ENCODE measurements at places on chromosomes 5 and 9.

DNA sequence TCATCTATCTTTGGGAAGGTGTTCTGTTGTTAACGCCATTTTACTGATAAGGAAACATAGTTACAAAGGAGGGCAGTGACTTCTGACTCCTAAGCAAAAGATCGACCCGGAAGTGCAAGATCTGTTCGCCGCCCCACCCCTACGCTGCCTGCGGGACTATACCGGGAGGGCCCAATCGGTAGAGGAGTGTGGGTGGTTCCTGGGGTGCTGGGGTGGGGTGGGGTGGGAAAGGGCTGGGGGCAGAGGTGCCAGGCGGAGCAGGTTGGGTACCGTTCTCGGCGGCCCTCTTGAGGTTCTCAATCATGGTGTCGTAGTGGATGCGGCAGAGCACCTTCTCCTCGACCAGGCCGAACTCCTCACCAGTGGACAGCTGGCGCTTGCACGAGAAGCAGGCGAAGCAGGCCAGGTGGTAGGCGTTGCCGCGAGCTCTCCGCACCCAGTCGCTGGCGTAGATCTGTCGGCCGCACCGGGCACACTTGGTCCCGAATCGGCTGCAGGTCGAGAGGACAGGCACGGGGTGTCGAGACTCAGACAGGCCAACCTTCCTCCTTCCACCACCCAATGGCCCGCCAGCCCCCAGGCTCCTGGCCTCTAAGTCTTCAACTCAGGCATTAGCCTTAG lies 11.8 kb downstream of the LHX6 start:
- no peak for DNase-seq

GRCh38 chr9:133845440-133845839 lies 107.3 kb upstream of the SARDH start:
- no peak for DNase-seq

DNA sequence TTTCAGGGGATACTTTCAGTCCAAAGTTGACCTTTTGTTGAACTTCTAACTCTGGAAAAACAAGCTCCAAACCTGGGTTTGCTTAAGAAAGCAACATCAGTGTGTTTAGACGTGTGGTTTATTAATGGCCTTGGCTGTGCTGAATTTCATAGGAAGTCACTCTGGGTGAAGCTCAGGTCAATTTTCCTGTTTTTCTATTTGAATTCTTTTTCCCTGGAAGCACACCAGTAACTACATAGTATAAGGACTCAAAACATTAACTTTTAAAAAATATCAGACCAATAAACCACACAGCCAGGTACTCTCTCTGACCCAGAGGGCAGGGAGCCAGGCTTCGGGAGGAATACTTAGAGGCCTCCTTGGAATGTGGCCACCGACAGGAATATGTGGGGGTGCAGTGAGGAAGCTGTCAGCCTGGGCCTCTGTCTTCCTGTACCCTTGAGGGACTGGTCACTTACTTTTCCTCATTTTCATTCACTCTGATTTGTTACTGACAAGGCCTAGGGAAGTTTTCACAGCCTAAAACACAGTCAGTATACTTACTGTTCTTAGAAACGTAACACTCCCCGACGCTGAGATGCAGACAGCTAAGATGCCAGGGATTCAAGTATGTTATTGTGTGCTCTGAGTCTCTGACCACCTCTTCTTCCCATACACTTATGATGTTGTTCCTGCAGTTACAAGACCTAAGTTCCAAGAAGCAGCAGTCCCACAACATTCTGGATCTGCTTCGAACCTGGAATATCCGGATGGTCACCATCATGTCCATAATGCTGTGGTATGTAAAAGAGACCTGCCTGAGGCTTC lies 18.9 kb downstream of the SLC22A5 start:
- DNase-seq: no peak

DNA sequence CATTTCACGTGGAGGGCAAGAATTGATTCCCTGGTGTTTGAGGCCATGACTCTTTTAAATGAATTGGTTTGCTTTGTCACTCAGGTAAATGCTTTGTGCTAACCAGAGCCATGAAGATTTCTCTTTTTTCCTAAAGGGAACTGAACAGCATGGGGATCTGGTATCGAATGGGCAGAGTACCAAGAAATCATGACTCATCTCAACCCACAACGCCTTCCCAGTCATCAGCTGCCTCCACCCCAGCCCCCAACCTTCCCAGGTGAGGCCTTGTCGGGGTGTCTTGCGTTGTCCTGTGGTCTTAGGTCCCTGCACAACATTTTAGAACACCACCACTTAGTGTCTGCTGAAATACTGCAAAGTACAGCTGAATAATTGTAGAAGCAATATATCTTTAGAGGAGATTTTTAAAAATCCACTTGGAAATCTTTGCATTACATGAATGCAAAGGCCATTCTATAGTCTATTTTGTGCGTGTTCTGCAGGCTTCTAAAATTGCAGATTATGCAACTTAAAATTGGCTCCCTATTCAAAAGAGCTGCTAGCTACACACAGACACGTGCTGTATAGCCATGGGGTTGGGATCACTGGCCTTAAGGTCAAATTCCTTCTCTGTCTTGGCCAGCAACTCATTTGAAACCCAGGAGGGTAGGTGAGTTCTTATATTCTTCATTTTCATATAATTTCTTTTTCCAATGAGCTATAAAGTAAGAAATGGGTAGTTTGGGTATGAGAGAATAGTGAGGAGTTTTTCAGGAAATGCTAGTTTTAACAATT lies 69.0 kb downstream of the MVB12B start:
- DNase-seq: no peak

DNA sequence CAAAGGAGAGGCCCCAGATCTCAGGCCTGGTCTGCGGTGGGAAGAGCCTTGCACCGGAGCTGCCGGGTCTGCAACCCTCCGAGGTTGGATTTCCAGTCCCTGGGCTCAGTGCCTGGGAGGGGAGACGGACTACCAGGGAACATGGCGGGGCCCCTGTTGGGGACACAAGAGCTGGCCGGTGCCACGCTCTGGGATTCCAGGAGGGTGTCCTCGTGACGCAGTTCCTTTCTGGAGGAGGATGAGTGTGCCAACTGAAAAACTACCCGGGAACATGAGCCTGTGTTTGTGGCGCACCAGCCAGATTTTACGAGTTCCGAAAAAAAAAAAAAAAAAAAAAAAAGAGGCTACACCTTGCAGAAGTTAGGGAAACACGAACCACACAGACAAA lies 9.0 kb downstream of the NRARP start:
- no peak for DNase-seq
